ENCODE measurements at places on chromosomes 6 and 20.

DNA sequence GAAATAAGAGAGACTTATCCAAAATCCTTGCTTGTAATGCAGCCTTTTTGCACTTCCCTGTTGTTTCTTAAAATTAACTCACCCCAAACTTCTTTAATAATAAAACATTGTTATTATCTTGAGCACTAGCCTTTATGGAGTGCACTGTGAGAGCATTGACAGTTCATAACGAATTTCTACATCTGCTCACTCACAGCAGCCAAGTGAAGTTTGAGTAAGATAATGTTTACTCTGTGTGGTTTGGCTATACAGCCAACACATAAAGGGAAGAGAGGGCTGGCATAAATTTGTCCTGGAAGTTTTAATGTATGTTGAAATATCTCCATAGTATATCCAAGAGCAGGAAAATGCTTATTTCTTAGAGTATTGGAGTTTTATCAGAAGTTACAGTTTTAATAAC, 227.9 kb downstream of the FRK start:
- no peak for DNase-seq

- no peak for DNase-seq
Measured at GRCh38 chr6:90003941-90004340, 109.7 kb downstream of the GJA10 start.

DNA sequence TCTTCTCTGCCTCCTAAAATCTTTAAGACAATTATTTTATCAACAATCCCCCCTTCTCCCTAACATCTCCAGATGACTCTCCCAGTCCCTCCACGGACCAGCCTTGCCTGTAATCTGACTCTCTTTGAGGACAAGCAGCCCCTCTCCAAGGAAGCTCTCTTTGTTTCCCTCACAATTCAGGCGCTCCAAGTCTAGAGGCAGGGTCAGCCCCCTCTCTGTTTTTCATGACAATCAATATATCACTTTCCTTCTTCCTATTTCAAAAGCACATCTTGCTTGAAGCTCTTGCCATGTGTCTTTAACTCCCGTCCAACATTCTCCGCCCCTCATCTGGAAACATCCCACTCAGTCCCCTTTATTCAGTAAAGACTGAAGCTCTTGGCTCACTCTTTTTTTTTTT, 393.4 kb upstream of the SULF2 start:
- DNase-seq, result no peak

- DNase-seq, result no peak
Measured at GRCh38 chr6:125913864-125914351, 42.7 kb upstream of the HINT3 start.

- no peak for DNase-seq
Measured at GRCh38 chr6:57435475-57436160, 118.2 kb downstream of the PRIM2 start.

DNA sequence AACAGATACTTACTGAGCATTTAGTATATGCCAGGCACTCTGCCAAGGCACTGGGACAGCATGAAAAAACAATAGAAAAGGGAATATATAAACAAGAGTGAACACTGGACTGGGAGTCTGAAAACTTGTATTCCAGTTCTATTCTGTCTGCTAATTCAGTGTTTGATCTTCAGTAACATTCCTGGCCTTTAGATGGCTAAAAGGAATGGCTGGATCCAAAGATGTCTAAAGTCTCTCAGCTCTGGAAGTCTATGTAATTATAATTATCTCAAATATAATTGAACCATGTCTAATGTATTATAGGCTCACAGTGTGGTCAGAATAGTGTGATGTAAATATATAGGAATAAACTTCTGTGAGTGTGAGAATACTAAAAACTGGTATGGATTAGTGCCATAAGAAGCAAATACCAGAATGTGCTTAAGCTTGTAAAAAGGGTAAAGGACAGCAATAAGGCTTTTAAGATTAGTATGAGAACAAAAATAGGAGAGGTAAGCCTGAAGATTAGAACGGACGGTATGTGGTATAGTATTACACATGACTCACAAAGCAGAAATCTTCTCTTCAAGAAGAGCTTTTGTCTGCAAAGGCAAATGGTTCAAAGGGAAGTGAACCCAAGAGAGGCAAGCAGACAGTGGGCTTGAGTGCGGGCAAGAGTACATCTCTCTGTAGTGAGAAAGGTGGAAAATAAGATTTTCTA, 68.5 kb downstream of the TMEM200A start:
- no peak for DNase-seq

- no peak for DNase-seq
Measured at GRCh38 chr20:2986466-2986865, 57.0 kb upstream of the GNRH2 start.

DNA sequence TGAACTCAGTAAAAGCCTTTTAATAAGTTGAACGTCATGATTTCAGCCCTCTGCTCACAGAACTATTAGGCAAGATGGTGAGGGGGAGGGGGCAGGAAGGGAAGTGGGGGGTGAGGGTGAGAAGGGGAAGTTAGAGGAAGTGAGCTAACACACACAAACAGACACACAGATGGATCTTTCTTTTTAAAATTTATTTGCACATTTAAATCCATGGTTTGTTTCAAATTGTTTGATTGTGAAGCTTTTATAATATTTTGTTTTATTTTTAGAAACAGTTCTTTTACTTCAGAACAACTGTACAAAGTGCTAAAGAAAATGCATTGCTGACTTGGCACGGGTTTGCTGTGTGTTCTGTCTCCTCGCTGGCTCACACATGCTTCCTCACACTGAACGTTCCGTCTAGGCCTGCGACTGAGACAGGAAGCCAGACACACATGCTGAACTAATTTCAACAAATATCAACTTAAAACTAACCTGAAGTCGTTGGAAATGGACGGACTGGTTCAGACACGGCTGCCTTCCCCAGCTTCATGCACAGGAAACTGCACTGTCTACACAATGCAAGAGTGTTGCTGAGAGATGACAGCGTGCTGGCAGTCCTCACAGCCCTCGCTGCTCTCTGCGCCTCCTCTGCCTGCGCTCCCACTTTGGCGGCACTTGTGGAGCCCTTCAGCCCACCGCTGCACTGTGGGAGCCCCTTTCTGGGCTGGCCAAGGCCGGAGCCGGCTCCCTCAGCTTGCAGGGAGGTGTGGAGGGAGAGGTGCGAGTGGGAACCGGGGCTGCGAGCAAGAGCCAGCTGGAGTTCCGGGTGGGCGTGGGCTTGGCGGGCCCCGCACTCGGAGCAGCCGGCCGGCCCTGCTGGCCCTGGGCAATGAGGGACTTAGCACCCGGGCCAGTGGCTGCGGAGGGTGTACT, 8.1 kb upstream of the ZBP1 start:
- DNase-seq, result peak; percentile 69

DNA sequence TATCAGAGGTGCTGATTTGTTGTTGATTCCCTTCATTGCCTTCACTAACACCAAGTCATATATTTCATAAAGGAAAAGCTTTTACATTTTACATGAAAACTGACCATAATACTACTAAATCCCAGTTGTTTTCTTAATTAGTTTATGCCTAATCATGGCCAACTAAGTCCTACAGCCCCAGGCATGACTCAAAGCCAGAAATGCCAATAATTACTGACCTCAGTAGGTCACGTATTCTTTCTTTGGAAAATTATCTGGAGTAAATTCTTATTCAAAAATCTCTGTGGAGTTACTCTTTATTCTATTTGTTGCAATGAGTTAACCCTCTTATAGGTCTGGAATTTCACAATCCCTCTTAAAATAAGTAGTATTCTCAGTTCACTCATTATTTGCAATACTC, 13.5 kb upstream of the MYB start:
- no peak for DNase-seq

GRCh38 chr20:25989196-25989595, 292.5 kb upstream of the ZNF337 start:
- no peak for DNase-seq

GRCh38 chr20:32539817-32540675, 45.1 kb downstream of the NOL4L start:
- DNase-seq, result peak; percentile 78

DNA sequence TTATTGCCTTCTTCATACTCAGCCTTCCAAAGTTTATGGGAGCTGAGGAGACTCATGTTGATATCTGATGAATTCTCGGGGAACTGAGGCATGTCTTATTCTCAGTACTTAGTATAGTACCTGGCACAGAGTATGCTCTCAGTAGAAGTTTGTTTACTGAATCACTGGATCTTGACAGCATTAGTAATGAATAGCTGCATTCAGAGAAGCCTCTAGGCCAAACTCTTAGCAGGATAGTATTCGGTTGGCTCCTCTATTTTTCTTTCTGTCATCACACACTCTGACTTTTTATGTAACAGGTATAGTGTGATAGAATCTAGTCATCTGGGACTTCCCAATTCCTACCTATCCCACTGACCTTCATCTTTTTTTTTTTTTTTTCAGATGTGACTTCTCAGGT, 566.4 kb upstream of the MAN1A1 start:
- no peak for DNase-seq

DNA sequence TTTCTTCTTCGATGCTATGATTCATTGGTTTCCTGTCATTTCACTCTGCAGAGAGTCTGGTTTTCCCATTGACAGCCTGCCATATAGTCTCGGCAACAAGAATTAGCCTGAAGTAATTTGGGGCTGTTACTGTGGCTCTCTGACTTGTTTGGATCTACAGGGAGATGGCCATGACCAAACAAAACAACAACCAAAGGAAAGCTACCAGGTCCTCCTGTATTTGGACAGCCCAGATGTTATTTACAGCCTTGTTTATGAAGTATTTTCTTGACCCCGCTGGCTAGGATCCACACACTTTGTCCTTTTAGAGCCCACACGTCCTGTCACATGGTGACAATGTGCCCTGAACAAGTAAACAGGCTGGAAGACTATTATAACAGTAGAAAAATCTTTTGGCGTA, 111.4 kb upstream of the PREP start:
- no peak for DNase-seq

DNA sequence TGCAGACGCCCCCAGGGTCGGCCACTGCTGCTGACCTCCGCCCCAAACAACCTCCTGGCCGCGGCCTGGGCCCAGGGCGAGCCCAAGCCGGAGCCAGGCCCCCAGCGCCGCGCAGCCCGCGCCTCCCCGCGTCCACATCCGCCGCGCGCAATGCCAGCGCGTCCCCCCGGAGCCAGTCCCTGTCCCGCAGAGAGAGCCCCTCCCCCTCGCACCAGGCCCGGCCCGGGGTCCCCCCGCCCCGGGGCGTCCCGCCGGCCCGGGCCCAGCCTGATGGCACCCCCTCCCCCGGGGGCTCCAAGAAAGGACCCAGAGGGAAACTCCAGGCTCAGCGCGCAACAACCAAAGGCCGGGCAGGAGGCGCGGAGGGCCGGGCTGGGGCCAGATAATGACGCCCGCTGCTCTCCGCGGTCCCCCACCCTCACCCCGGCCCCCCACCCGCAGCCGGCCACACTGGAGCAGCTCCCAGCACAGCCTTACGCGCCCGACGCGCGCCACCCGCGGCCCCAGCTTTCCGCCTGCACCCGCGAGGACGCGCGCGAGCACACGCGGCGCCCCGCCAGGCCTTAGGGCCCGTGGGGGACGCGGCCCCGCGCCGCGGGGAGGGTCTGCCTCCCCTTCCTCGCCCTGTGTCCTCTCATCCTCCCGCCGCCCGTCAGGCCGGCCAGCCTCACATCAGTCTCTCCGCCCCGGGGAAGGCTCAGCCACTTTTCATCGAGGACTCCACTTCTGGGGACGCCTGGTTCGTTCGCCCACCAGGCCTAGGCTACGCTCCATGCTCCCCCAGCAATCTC, 12.9 kb upstream of the SLC22A7 start:
- DNase-seq, result no peak

GRCh38 chr6:139323511-139324300, 31.9 kb upstream of the TXLNB start:
- DNase-seq, result peak; percentile 87

GRCh38 chr6:6217855-6218758, 102.4 kb downstream of the F13A1 start:
- no peak for DNase-seq

DNA sequence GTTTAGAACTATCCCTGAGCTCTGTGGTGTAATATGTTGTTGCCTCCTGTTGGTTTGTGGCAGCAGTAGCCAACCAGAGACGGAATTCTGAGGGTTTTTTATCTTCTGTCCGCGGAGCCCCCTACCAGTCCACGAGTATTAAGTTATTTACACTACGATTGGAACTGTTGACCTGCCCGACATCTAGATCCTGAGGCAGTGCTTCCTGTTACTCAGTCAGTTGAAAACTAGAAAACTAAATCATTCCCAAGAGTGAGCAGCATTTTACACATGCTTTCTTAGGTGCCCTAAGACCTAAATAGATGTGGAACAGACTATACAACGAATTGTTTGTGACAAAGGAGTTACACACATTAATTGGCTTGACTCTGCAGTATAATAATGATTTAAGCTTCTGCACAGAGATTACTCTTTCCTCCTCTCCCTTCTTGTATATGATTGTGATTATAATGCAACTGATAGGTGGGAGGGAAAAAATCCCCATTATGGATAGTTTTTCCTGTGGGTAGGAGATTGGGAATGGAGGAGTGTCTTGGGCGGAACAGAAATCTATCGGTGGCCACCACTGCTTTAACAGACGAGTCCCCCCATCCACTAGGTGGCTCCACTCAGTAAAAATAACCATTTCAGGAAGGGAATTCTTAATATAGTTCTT, 1.7 kb downstream of the LOC128125822 start:
- peak; percentile 67 for DNase-seq

DNA sequence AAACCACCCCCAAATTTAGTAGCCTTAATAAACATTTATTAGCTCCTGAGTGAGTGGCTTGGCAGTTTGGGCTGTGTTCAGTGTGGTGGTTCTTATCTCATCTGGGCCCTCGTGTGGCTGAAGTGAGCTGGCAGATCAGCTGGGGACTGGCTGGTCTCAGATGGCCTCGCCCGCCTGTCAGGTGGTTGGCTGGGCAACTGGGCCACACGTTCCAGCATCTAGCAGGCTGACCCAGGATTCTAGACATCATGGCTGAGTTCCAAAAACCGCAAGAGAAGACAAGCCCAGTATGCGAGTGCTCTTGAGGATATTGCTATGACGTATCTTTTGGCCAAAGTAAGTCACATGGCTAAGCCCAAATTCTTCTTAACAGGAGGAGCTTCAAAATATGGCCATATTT, 28.9 kb downstream of the EIF2S2 start:
- DNase-seq, result no peak

DNA sequence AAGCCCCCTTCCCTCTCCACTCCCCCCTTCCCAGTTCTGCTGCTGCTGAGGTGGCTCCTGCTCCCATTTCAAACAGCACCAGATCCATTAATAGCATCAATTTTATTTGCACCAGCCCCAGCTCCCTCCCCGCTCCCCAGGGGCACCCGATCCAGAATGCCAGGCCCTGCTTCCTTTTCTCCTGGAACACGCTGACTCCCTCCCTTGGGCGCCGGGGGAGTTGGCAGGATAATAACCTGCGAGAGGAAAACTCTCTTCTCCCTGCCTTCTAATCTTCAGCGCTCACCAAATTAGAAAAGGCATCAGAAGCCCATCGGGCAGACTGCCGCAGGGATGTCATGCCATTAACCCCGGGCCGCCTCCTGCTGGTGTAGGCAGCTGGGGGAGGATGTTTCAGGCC, 77.8 kb downstream of the NCR2 start:
- no peak for DNase-seq

- DNase-seq, result peak; percentile 48
Measured at GRCh38 chr20:1357921-1358671, 29.2 kb upstream of the SDCBP2 start.
